Panc1 (cell line): ENCODE measurements at places on chromosomes 3 and 15. TPM values are rescaled to one million over a fixed set of nuclear protein-coding genes. Genes with fewer than 3 reads are reported as not detected.

UROC1 gene
- not detected for total RNA-seq

LMCD1 gene
- 24.8 TPM for total RNA-seq

USP4 gene
- 39.9 TPM for total RNA-seq

CCR9 gene
- not detected for total RNA-seq

DPPA4 gene
- 0.26 TPM for total RNA-seq

HRH1 gene
- total RNA-seq = 4.6 TPM

CSTA gene
- not detected for total RNA-seq

DUOXA1 gene
- not detected for total RNA-seq

DPH6 gene
- total RNA-seq = 24.0 TPM

C3orf22 gene
- total RNA-seq = not detected

ERC2 gene
- total RNA-seq = 0.33 TPM

MESP1 gene
- total RNA-seq = 6.4 TPM

STAB1 gene
- total RNA-seq = 0.39 TPM

UACA gene
- 303 TPM for total RNA-seq

GRK7 gene
- total RNA-seq = 0.10 TPM

MAGI1 gene
- total RNA-seq = 9.5 TPM

SOX14 gene
- not detected for total RNA-seq

UBAP1L gene
- total RNA-seq = 1.7 TPM

DRD3 gene
- total RNA-seq = not detected

TMCO5A gene
- not detected for total RNA-seq

KCNH8 gene
- not detected for total RNA-seq

MINDY4B gene
- total RNA-seq = not detected

GOLGA8N gene
- 4.1 TPM for total RNA-seq

NLGN1 gene
- 0.85 TPM for total RNA-seq

RRP9 gene
- total RNA-seq = 54.5 TPM

DAPK2 gene
- 10.2 TPM for total RNA-seq

GABRR3 gene
- total RNA-seq = not detected

BUB1B gene
- total RNA-seq = 67.8 TPM

NRG4 gene
- total RNA-seq = 0.39 TPM

SLC2A2 gene
- 0.13 TPM for total RNA-seq

RSRC1 gene
- total RNA-seq = 49.4 TPM

LRRK1 gene
- 88.0 TPM for total RNA-seq

TARS3 gene
- total RNA-seq = 12.4 TPM

CRYGS gene
- total RNA-seq = 2.8 TPM
